ENCODE measurements at places on chromosomes 5 and 9. TPM values are rescaled to one million over a fixed set of nuclear protein-coding genes. Genes with fewer than 3 reads are reported as not detected.

DNA sequence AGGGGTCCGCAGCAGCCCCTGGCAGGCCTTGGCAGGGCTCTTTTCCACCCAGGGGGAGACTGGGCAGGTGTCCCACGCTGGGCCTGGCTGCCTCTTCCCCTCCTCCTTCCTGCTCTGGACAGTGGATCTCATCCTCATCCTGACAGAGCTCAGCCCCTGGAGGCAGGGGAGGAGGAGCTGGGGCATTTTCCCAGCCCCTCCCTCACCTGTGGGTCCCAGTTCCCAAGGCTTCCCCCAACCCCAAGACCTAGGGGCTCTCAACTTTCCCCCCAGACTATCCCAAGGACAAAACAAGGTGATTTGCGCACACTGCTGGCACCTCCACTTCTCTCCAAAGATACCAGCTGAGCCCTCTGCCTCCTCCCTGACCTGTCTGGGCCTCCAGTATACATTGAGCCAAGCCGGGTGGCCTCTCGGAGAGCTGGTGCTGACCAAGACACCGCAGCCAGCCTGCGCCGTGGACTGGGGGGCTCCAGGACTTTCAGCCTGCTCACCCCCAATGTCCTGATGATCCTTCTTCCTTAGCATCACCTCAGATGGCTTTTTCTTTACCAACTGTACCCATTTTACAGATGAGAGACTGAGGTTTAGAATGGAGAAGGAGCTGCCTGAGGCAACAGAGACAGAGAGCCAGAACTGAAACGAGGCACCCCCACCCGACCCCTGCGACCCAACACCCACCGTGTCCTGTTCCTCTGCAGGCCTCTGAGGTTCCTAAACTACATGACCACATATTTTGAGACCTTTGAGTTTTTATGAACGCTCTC is 126.6 kb downstream of the BARX1 start:
- DNase-seq = no peak

- DNase-seq = no peak
Observed at GRCh38 chr9:92666912-92667532, 2.9 kb downstream of the IPPK start.

DNA sequence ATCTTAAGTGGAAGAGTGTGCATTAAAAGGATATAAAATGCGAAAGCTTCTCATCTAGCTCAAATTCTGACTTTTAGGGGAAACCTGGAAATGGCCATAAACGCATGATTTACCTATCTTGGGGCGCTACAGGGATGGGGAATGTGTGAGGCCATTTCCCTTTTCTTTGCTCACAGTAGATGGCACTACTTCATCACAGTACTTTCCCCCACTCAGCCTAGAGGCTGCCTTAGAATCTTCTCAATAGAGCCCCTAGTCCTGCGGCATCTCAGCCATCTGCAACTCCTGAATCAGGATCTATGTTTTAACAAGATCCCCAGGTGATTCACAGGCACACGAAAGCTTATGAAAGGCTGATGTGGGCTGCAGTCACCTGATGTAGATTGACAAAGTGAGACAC is 110.8 kb downstream of the LHFPL2 start:
- DNase-seq = peak; percentile 22

GRCh38 chr5:177608243-177609075 is 8.5 kb downstream of the B4GALT7 start:
- no peak for DNase-seq

- no peak for DNase-seq
Observed at GRCh38 chr5:146016764-146017484, 80.5 kb downstream of the SH3RF2 start.

The C5 gene
- total RNA-seq = 29.8 TPM
